Pons (tissue), 1 donor: ENCODE measurements at places on chromosomes 13 and 19.

DNA sequence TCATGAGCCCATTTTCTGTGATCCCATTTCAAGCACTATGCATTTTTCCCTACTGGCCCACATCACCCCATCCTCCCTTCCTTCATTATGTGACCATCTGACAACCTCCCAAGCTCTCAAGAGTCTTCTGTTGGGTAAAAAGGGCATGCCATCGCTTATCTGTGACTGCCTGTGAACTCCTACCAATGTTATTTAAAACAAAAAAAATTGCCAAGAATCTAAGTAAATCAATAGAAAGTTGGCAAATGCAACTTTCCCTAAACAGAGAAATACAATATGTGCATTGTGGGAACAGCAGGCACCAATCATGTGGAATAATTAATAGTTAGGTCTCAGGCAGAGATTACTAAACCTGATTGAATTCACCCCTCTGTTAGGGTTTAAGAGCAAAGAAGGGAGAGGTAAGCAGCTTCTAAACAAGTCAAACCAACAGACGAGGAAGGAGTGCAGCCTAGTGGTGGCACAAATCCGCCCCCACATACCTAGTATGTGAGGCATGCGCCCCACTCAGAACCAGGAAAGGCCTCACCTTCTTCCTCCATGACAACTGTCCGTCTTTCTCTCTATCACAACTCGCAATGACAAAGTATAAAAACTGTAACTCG, 29.8 kb downstream of the DZIP1 start:
- DNase-seq, result no peak

DNA sequence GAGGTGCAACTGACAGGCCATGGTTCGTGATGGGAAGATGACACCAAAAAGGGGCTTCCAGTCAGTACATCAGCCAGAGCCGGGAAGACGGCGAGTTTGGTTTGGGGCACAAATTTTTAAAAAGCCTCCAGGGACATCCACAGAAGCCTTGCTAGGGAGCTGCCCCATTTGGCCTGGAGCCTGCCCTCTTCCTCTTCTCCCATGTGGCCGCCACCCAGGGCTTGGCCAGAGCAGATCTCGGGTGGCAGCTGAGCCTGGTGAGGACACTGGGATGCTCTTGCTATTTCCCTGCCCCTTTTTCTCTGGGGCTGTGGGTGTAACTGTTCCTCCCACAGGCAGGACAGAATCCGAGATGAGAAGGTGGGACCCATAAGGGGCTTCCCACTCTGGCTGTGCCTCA, 8.2 kb downstream of the ETFB start:
- DNase-seq, result no peak

- no peak for DNase-seq
Measured at GRCh38 chr19:13705928-13706447, 58.3 kb upstream of the MRI1 start.

DNA sequence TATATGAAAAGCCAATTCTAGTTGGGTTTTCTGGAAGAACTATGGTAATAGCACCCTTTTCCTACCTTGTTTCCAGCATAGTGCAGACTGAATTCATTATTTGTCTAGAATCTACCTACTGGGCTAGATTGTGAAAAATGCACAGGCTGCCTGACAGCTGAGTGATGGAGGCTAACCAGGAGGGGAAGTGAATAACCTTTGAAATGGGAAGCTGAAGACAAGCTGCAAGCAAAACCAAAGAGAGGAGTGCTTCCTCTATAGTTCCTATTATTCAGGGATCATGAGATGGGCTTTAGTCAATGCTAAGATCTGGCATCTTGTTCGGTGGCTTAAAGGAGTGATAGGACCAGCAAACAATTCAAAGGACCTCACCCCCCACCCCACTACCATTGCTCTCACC, 26.9 kb downstream of the MZT1 start:
- DNase-seq, result no peak

- DNase-seq, result no peak
Measured at GRCh38 chr13:23288995-23289394, 108.2 kb downstream of the SGCG start.

DNA sequence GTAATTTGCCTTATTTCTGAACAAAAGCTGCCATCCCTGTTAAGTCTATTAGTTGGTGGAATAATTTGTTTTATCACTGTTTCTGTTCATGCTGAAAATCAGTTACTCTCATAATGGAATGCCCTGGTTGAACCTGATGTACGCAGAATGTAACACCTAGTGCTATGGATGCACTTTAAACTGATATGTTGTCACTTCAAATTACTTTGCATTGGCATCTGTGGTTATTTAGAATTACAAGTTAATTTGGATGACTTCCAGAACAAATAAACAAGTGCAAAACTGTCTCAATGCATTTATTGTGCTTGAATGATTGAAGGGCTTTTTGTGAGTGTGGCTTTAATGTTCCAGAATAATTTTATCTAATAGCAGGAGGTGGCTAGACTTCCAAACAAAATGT, 368.2 kb upstream of the SLITRK5 start:
- DNase-seq, result no peak

GRCh38 chr19:29785955-29786589, 25.7 kb upstream of the CCNE1 start:
- DNase-seq, result no peak

DNA sequence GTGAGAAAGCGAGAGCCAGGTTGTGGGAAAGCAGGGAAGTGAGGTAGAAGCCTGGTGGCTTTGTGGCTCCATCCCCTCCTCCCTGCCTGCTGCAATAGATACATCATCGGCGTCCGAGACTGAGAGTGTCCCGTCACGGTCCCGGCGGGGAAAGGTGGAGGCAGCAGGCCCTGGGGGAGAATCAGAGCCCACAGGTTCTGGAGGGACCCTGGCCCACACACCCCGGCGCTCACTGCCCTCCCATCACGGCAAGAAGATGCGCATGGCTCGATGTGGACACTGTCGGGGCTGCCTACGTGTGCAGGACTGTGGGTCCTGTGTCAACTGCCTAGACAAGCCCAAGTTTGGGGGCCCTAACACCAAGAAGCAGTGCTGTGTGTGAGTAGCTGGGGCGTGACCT, 5.1 kb downstream of the KMT2B start:
- no peak for DNase-seq

DNA sequence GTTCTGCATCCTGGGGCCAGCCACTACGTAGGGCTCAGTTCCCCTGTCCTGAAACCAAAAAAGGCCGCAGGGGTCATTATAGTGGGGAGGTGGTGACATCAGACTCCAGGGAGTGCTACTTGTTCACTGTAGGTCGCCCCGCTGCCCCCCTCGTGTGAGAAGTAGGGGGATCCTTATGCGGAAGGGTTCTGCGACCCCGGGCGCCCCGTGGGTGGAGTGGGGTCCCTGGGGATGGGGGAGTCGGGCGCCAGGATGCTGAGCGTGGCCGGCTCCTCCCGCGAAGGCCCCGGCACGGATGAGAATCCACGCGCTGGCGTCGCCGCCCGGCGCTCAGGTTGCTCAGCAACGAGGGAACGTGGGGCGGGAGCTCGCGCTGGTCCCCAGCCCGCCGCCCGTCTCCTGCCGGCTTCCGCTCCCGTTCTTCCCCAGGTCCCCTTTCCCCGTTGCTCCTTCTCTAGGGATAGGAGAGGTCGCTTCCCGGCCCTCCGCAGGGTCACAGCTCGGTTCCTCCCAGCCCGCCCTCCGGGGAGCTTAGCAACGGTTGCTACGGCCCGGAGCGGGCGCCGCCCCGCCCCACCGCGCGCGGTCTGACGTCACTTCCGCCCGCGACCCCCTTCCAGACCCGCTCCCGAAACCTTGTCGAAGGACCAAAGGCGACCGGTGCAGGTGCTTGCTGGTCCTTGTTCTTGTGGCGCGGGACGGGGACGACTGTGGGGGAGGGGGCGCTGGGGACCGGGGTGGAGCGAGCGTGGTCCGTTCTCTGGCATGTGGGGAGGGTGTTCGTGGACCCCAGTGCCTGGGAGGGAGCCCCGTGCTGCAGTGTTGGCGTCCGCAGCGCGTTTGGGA, at the start of gene NAT14:
NAT14 (plus strand) TSS at position 596 of the 846 bp plus-strand sequence. CDS start 521 bp downstream, outside the sequence.
- DNase-seq, result no peak

DNA sequence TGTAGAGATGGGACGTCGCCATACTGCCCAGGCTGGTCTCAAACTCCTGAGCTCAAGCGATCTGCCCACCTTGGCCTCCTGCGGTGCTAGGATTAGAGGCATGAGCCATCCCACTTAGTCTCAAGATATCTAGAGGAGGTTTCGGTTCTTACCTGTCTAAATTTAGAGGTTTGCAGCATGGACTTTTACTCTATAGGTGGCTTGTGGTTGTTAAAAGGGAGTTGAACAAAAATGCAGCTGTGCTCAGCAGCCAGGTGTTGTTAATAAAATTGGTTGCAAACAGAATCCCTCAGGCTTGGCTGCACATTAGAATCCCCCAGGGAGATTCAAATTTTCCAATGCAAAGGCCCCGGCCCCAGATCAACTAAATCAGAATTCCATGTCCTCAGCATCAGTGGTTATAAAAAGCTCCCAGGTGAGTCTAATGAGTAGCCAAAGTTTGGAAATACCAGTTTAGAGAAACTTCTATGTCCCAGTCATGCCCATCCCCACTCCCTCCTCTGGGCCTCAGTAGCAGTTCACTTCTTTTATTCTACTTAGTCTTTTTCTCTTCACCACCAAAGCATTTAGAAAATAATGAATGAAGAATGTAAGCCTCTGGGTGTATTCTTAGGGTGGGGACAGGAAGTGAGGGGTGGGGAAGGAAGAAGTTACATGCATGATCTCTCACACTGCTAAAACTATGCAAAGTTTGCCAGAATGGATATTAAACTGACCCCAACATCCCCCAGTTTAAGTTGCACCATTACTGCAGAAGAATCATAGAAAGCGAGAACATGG, 471.0 kb downstream of the COG6 start:
- DNase-seq, result no peak

DNA sequence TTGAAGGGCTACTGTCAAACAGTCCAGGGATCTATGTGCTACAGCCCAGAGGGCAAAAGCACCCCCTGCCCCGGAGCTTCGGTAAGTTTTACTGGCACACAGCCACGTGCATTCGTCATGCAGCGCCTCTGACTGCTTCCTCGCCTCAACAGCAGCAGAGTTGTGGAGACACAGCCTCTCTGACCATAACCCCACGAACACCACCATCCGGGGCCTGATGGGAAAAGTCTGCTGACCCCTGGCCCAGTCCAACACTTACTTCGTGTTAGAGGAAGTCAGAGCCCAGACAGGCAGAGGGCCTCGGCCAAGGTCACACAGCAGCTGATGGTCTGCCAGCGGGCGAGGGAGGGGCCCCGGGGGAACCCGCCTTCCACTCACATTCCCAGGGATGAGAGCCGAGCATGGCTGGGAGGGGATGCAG, 5.1 kb downstream of the CBARP start:
- no peak for DNase-seq

DNA sequence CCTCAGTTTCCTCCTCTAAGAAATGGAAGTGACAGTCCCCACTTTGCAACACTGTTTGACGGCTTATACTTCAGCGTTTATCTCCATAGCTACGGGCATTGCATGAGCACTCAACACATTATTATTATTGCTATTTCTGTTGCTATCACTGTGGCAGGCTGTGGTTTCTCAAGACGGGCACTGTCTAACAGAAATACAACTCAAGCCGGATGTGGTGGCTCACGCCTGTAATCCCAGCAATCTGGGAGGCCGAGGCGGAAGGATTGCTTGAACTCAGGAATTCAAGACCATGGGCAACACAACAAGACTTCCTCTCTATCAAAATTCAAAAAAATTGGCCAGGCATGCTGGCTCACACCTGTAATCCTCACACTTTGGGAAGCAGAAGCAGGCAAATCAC, 4.9 kb upstream of the ZSWIM4 start:
- DNase-seq, result no peak

DNA sequence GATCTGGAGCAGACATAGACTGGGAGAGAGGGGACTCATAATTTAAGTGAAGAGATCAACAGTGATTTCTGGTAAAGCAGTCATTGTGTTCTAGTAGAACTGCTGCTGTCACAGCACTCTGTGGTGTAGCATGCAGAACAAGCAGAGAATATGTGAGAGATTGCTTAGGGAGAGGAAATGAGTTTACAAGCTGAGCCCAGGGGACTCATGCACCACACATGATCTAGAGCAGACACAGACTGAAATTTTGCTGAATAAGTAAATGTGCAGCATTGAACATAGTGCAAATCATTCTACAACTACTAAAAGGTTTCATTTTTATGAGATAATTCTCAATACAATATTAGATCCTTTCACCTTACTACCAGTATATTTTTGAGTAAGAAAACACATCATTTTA, 125.7 kb downstream of the MYO16 start:
- DNase-seq, result peak; percentile 11

DNA sequence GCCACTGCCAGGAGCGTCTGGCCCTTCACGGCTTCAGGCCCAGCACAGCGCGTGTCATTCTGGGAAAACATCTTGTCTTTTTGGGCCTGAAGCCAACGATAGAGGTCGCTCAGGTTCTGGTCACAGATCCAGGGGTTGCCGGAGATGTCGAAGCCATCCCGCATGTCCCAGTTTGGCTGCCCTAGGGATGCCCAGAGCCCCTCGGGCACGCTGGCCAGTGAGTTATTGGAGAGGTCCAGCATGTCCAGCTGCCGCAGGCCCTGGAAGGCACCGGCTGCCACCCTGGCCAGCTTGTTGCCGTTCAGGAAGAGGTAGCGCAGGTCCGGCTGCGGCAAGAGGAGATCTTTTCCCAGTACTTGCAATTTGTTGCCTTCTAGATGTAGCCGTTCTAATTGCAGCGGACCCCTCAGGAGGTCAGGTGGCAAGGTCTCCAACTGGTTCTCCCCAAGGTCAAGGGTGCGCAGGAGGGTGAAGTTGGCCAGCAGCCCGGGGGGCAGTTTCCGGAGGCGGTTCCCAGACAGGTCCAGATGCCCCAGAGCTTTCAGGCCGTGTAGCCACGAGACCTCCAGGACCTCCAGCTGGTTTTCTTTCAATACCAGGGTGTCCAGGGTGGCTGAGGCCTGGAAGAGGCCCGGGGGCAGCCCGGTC, 1.8 kb downstream of the LRG1 start:
- no peak for DNase-seq

DNA sequence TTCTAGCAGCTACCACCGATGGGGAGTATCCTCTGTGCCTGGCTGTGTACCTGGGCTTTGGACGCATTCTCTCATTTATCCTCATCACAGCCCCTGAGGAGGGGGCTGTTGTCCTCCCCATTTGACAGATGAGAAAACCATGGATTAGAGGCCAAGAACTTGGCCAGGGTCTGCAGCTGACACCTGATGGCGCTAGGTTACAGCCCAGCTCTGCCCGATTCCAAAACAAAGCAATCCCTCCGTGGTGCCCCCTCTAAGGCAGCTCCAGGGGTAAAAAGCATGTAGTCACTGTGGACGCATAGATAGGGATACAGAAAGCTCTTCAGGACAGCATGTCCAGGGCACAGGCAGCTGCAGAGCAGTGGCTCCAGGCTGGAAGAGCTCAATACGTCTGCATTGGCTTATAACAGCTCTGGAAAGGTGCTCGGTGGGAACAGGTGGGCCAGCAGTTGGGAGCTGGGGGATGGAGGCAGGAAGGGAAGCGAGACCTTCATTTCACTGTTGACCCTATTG, 35.4 kb upstream of the UQCRFS1 start:
- DNase-seq, result no peak

GRCh38 chr13:46817095-46817494, 20.1 kb upstream of the ESD start:
- DNase-seq, result no peak

DNA sequence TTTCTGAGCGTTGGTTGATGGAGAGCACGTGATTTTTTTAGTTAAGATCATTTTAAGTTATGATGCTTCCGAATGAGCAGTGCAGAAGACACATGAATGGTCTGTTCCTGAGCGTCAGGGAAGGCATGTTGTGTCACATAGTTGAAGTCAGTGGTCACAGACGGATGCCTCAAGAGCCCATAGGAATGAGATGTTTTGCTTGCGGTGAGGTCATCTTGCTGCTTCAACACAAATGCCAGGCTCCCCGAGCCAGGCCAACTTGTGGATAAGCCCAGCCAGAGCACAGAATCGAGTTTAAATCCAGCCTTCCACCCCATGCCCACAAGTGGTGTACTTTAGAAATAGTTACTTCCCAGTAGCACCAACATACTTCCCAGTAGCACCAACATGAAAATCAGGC, 5.4 kb downstream of the UPF3A start:
- DNase-seq, result no peak
